Common myeloid progenitor, CD34-positive (primary cell): ENCODE measurements at places on chromosomes 12 and 14.

GRCh38 chr12:84537666-84538065, 374.9 kb downstream of the SLC6A15 start:
- no peak for DNase-seq
- no peaks in the 10 kb centered on the region for H3K27me3 ChIP-seq
- no peaks in the 10 kb centered on the region for H3K36me3 ChIP-seq
- H3K4me1 ChIP-seq = no peaks in the 10 kb centered on the region

GRCh38 chr12:105921055-105921454, 217.7 kb downstream of the NUAK1 start:
- no peaks in the 10 kb centered on the region for H3K27me3 ChIP-seq
- H3K4me3 ChIP-seq = no peak overlapping the region
- no peaks in the 10 kb centered on the region for H3K4me1 ChIP-seq

DNA sequence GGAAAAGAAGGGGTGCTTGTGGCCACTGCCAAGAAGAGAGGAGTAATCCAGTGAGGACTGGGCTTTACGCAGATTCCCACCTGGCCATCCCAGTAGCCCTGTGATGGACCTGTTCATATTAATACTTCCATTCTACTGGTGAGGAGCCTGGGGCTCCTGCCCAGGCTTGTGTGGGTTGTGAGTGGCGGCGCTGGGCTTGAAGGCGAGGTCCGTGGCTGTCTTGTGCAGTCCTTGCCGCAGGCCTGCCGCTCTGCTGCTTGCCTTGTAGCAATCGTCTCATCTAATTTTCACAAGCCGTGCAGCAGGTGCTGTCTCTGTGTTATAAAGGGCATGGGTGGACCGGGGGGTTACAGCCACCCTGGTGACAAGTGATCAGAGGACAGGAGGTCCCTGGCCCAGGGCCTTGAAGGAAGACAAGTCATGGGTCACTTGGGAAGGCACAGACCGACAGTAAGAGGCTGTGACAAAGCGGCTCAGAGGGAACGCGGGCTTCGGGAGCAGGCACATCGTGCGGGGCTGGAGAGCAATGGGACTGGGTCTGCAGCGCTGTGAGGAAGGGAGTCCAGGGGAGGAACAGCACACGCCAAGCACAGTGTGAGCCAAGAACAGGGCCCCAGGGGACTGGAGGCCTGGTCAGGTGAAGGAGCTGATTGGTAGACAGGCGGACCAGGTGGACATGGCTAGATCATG, 7.3 kb upstream of the BDKRB2 start:
- no peak overlapping the region for H3K27ac ChIP-seq
- H3K27me3 ChIP-seq = peaks cover 33% of the 10 kb centered on the region
- no peak overlapping the region for H3K4me3 ChIP-seq
- H3K36me3 ChIP-seq = no peaks in the 10 kb centered on the region

- H3K4me1 ChIP-seq = no peaks in the 10 kb centered on the region
- DNase-seq = peak; percentile 5
- H3K36me3 ChIP-seq = no peaks in the 10 kb centered on the region
- H3K27ac ChIP-seq = no peak overlapping the region
- no peaks in the 10 kb centered on the region for H3K27me3 ChIP-seq
Observed at GRCh38 chr14:74647678-74648461, 35.8 kb upstream of the LTBP2 start.

DNA sequence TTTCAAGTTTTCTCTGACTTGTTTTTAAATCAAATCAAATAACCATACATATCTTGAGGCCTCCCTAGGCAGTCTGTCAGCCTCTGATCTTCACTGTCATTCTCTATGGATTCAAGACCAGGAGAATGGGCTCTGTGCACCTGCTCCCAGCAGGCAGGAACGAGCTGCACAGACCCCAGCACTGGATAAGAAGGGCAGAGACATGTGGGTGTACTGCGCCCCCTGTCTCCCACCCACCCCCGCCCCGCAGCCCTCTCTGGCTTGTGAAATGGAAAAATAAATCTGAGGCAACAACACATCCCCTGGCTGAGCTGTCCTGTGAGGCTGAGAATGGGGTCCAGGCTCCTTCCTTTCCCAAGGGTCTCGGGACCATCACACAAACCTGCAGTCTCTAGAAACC, 26.3 kb downstream of the CLMN start:
- no peak for DNase-seq
- H3K4me1 ChIP-seq = peaks cover 13% of the 10 kb centered on the region
- no peak overlapping the region for H3K27ac ChIP-seq
- H3K4me3 ChIP-seq = no peak overlapping the region
- H3K36me3 ChIP-seq = no peaks in the 10 kb centered on the region

GRCh38 chr12:47545938-47546609, 159.8 kb downstream of the RPAP3 start:
- no peaks in the 10 kb centered on the region for H3K27me3 ChIP-seq
- H3K27ac ChIP-seq = no peak overlapping the region
- H3K4me1 ChIP-seq = no peaks in the 10 kb centered on the region
- DNase-seq = no peak
- H3K4me3 ChIP-seq = no peak overlapping the region
- no peaks in the 10 kb centered on the region for H3K36me3 ChIP-seq

DNA sequence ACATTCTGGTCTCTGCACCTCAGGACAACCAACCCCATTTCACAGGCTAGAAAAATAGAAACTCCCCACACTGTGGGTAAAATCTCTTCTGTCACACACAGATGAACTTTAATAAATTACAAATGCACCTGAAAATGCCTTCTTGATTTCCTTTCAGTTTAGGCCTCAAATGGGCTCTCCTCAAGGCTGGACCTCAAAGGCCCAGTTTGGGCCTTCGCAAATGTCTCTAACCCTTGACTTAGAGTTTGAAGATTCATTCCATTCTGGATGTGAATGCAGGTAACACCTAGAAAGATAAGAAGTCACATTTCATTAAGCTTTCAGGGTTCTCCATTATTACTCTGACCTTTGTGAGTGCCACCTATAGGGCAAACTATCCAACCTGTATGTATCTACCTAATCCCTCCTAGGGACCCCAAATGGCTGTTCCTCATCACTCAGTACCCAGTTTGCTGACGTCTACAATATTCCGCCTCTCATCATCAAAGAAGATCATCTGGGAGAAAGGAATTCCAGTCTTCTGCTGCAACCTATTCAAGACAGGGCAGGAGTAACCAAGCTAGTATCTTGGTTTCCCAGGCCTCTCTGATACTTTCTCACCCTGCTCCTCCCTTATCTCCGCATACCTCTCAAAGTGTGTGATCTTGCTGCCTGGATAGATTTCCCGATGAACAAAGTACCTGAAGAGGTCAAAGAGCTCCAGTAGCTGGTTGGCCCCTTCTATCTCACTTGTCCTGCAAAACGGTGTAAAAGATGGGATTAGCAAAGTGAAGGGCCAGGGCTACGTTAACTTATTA, 776 bp upstream of the CHMP4A start:
- peaks cover 7% of the 10 kb centered on the region for H3K4me1 ChIP-seq
- peak overlapping the region; percentile 93 for H3K27ac ChIP-seq
- peaks cover 25% of the 10 kb centered on the region for H3K36me3 ChIP-seq
- no peak for DNase-seq
- no peaks in the 10 kb centered on the region for H3K27me3 ChIP-seq

GRCh38 chr12:26340649-26341048, 145.3 kb downstream of the SSPN start:
- no peaks in the 10 kb centered on the region for H3K27me3 ChIP-seq
- H3K4me1 ChIP-seq = peaks cover 8% of the 10 kb centered on the region
- H3K27ac ChIP-seq = no peak overlapping the region
- H3K4me3 ChIP-seq = no peak overlapping the region
- peak; percentile 38 for DNase-seq
- H3K36me3 ChIP-seq = no peaks in the 10 kb centered on the region

GRCh38 chr12:52903285-52903854, 1.5 kb downstream of the KRT8 start:
- no peaks in the 10 kb centered on the region for H3K27me3 ChIP-seq
- peaks cover 34% of the 10 kb centered on the region for H3K4me1 ChIP-seq
- peak; percentile 87 for DNase-seq
- H3K27ac ChIP-seq = peak overlapping the region; percentile 74
- H3K4me3 ChIP-seq = peak overlapping the region; percentile 4

- H3K36me3 ChIP-seq = no peaks in the 10 kb centered on the region
- H3K4me1 ChIP-seq = no peaks in the 10 kb centered on the region
- DNase-seq = no peak
- H3K27ac ChIP-seq = no peak overlapping the region
Observed at GRCh38 chr14:99361596-99362215, 89.7 kb upstream of the BCL11B start.

- H3K4me1 ChIP-seq = no peaks in the 10 kb centered on the region
- H3K36me3 ChIP-seq = no peaks in the 10 kb centered on the region
- H3K27me3 ChIP-seq = no peaks in the 10 kb centered on the region
- no peak overlapping the region for H3K4me3 ChIP-seq
- no peak for DNase-seq
Observed at GRCh38 chr12:124875803-124876132, 12.1 kb upstream of the SCARB1 start.

DNA sequence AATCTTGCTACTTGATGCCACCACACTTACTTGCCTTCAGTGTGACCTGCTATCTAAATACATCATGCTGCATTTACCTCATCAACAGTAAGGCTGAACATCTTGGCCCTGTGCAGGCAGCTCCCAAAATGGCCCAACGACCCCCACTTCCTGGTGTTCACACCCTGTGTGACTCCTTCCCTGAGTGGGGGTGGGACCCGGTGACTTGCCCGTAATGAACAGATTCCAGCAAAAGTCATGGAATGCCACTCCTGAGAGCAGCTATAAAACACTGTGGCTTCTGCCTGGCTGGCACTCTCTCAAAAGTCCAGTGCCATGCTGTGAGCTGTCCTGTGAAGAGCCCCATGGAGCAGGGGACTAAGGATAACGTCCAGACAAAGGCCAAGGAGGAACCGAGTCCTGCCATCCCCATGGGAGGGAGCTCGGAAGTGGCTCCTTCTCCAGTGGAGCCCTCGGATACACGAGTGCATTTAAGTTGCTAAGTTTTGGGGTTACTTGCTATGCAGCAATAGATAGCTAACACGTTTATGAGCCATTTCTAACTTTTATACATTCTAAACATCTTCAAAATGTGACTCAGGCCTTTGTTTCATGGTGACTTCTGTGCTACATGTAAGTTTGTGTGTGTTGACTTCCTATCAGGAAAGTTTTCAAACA, 33.0 kb downstream of the P2RX2 start:
- no peak overlapping the region for H3K4me3 ChIP-seq
- H3K27me3 ChIP-seq = no peaks in the 10 kb centered on the region

GRCh38 chr12:72273851-72274351, 1.7 kb downstream of the TRHDE start:
- H3K36me3 ChIP-seq = no peaks in the 10 kb centered on the region
- peaks cover 27% of the 10 kb centered on the region for H3K4me1 ChIP-seq
- peaks cover 76% of the 10 kb centered on the region for H3K27me3 ChIP-seq
- no peak overlapping the region for H3K27ac ChIP-seq
- peak; percentile 14 for DNase-seq

- no peaks in the 10 kb centered on the region for H3K4me1 ChIP-seq
- no peak overlapping the region for H3K4me3 ChIP-seq
- no peak overlapping the region for H3K27ac ChIP-seq
- no peaks in the 10 kb centered on the region for H3K27me3 ChIP-seq
Observed at GRCh38 chr12:100254876-100255275, 12.0 kb downstream of the DEPDC4 start.

- H3K36me3 ChIP-seq = no peaks in the 10 kb centered on the region
- peak overlapping the region; percentile 97 for H3K4me3 ChIP-seq
Observed at GRCh38 chr14:73645248-73645610, 443 bp downstream of the DNAL1 start.

- H3K4me1 ChIP-seq = no peaks in the 10 kb centered on the region
- no peaks in the 10 kb centered on the region for H3K36me3 ChIP-seq
- H3K27ac ChIP-seq = no peak overlapping the region
- H3K4me3 ChIP-seq = no peak overlapping the region
Observed at GRCh38 chr12:54128416-54128815, 60.4 kb downstream of the SMUG1 start.

- H3K36me3 ChIP-seq = no peaks in the 10 kb centered on the region
- no peak overlapping the region for H3K27ac ChIP-seq
- DNase-seq = peak; percentile 65
- no peaks in the 10 kb centered on the region for H3K4me1 ChIP-seq
- no peaks in the 10 kb centered on the region for H3K27me3 ChIP-seq
Observed at GRCh38 chr12:46983959-46984841, 95.2 kb upstream of the PCED1B start.

GRCh38 chr12:64007853-64008252, 163.4 kb downstream of the SRGAP1 start:
- H3K4me3 ChIP-seq = no peak overlapping the region
- H3K27me3 ChIP-seq = no peaks in the 10 kb centered on the region
- H3K27ac ChIP-seq = no peak overlapping the region

DNA sequence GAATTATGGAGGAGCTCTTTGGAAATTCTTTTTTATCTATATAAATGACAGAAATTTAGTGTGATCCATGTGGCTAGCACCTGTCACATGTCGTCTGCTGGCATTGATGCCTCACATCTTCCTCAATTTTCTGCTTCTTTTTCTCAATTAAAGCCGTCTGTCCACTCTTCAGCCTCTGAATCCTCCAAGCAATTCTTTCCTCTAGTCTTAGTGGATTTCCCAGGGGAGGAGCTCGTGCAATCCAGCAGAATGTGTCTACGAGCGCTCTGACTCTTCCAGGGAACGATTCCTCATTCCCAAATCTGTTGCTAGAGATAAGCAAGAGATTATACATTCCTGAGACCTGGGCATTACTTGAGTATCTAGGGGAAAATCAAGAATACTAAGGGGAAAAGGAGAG, 176.6 kb downstream of the EMP1 start:
- no peak for DNase-seq
- H3K4me1 ChIP-seq = no peaks in the 10 kb centered on the region
- no peak overlapping the region for H3K27ac ChIP-seq
- no peaks in the 10 kb centered on the region for H3K27me3 ChIP-seq

DNA sequence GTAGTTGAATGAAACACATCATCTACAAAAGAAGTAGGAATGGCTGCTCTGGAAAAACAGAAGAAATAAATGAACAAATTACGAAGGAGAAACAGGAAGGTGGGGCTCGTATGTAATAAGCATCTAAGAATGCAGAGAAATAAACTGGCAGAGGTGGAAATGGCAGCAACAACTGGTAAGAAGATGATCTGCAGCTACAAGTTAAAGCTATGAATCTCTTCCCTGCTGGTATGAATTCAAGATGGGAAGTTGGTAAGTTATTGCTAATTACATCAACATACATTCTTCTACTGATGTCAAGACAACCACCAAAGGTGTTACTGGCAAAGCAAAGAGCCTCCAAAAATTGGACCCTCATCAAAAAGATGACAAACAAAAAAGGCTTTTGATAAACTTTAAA, 59.8 kb downstream of the HECTD4 start:
- H3K4me1 ChIP-seq = no peaks in the 10 kb centered on the region
- H3K36me3 ChIP-seq = peaks cover 15% of the 10 kb centered on the region
- H3K27me3 ChIP-seq = no peaks in the 10 kb centered on the region
- DNase-seq = no peak
- H3K4me3 ChIP-seq = no peak overlapping the region
- no peak overlapping the region for H3K27ac ChIP-seq

DNA sequence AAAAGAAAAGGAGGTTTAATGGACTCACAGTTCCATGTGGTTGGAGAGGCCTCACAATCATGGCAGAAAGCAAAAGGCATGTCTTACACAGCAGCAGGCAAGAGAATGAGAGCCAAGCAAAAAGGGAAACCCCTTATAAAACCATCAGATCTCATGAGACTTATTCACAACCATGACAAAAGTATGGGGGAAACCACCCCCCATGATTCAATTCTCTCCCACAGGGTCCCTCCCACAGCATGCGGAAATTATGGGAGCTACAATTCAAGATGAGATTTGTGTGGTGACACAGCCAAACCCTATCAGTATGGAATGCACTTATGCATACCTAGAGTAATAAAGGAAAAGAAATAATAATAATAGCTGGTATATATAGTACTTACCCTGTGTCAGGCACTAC, 4.5 kb upstream of the GLIPR1 start:
- H3K4me3 ChIP-seq = no peak overlapping the region
- H3K27me3 ChIP-seq = no peaks in the 10 kb centered on the region
- peaks cover 86% of the 10 kb centered on the region for H3K4me1 ChIP-seq
- H3K36me3 ChIP-seq = no peaks in the 10 kb centered on the region
- no peak for DNase-seq
